ENCODE measurements at places on chromosomes 6 and 20.

- no peak for DNase-seq
These were observed 379.6 kb downstream of the FOXA2 start for GRCh38 chr20:22204801-22205200.

DNA sequence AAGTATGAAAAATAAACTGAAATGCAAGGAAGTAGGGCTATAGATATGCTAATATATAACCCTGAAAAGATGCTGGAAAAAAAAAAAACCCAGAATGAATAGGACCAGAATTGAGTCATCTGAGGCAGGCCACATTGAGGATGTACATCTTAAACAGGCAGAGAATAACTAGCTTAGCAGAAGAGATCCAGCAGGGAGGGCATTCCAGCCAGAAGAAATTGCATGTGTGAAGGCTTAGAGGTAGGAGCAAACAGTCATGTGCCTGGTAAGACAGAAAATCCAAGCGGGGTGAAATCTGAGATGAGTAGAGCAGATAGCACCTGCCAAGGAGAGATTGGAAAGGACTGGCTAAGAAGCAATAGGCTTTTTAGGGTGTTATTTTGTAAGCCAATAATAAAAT lies 2.6 kb downstream of the COL19A1 start:
- no peak for DNase-seq

DNA sequence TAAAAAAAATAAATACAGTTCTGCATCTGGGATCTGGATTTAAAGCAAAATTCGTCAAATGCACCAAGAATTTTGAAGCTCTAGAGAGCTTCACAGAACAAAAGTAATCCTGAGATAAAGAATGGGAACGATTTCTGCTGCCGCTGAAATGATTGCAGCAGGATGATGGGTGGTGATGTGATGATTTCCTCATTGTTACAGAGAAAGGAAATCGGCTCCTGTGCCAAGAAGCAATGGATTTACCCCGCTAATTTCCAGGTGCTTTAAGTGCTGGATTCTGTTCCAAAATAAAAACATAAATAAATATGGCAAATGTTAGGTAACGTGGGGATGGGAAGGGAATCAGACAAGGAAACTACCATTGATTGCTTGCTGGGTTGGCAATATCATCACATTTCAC lies 1067.9 kb upstream of the MAP3K7 start:
- DNase-seq = no peak

DNA sequence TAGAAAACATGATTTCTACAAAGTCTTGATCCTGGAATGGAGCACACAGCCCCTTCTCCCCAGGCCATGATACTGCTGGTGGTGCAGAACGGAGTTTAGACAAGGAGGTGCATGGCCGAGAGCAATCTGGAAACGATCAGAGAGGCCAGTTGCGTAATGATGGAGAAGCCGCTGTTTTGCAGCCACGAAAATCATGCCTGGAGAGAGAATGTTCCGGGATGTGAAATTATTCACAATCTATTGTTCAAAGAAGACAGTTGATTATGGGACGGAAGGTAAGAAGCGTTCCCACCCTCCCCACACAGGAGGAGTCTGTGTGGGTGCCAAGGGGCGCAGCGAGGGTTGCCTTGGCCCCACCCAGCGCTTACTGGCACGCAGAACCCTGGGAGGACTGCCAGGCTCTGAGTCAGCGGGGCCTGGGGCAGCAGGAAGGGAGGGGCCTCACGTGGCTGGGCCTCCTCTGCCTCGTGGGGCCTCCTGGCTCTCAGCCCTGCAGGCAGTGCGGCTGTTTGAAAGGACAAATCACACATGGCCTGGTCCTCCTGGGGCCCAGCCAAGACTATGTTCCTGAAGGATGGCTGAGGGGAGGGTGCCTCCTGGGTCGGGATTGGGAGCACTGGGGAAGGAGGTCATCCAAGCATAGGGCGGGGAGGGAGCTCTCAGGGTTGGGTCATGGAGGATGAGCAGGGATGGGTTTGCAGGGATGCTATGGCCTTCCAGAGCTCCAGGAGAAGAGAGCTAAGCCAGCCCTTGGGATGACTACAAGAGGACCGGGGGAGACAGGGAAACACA lies 8.7 kb upstream of the AP5S1 start:
- peak; percentile 94 for DNase-seq

DNA sequence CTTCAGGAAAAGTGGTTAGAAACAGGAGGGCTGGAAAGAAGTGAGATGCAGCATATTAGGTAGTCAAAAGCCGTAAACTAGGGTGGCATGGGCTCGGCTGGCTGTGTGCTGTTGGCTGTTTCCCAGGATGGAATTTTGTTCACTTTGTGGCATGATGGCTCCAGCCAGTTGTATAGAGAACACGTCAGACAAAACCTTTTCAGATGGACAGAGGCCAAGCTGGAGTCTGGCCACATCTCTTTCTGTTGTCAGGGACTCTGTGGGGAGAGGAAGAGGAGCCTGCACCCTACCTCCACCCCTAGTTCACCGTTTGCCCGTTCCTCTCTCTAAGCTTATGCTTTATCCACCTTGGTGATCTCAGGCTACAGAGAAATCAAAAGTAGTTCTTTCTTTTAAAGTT lies 22.0 kb downstream of the C6orf89 start:
- DNase-seq = no peak

DNA sequence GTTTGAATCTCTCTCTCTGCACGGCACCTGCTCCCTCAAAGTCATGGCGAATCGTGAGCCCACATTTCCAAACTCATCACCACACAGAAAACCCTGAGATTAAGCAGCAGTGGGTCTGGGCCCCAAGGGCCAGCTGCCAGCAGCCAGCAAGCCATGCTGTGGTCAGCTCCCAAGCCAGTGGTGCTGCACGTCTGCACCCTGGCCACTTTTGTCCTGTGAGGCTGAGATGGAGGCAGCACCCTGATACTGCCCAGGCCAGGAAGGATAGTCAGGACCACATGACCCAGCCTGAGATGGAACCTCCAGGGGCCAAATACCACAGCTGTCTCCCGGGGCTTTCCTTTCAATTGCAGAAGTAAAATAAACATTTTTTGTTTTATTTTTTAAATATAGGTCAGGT lies 93.9 kb downstream of the PRND start:
- DNase-seq = no peak

DNA sequence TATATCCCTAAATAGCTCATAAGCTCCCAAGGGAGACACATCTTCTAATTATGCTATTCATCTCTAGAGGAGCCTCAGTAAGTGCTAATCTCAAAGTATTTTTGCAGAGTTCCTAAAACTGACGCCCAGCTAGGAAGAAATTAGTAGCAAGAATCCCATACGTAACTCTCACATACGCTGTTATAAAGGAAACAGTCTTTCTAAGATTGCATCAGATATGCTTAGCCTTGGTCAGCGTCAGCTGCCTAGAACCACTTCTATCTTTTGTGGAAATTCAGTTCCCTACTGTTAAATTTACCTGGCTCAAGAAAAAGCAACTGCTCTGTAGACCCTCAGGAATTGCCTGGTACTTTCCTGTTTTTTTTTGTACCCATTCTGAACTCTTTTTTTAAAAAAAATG lies 13.6 kb downstream of the RIPOR2 start:
- no peak for DNase-seq

DNA sequence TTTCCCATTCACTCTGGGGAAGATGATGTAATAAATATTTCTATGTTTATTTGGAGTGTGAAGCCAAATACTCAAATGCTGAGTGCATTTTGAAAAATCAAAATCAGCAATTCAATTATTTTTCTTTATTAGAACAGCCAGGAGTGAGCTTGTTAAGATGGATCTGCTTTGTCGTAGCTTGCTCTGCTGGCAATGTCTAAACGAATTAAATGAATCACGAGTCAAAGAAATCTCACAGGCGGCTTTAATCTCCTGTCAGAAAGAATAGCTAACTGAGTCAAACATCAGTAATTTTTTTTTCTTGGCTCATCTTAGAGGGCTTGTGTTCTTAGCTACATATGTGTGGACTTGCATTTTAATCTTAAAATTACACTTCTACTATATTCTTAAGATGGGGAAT lies 100.2 kb upstream of the HMGN3 start:
- DNase-seq = no peak

DNA sequence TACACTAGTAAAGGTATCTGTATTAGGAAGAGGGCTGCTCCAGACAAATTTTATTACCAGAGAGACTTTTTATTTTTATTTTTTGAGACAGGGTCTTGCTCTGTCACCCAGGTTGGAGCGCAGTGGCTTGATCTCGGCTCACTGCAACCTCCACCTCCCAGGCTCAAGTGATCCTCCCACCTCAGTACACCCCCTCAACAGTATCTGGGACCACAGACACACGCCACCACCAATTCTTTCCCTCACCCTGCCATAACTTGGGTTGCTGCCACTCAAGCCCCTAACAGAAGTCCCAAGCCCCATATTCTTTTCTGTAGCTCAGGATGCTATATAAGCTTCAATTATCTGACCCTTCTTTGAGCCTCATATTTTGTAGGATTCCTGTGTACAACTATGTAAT lies 6.9 kb downstream of the BCL2L1 start:
- no peak for DNase-seq

DNA sequence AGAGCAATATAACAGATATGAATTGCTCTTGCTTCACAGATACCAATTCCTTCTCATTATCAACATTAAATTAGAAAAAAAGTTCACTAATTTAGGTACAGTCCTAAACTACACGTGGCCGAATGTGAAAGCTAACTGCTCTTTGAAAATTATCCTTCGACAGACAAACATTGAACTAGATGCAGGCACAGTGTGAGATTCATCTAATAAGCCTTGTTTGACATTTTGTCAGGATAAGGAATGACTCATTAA lies 1.1 kb downstream of the FAM184A start:
- DNase-seq = no peak

DNA sequence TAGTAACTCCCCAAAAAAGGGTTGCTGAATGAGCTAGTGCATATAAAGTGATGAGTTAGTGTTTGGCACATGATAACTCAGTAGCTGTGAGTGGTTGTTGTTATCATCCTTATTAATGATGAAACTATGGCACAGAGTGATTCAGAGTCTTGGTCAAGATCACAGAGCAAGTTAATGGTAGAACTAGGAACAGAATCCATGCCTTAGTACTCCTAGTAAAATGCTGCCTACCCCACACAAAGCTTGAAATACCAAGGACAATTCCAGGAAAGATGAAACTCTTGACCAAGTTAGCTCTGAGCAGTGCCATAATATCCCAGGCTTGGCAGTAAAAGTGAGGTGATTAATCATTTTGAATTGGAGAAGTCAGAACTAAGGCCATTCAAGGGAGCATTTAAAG lies 109.1 kb upstream of the ENPP5 start:
- no peak for DNase-seq

GRCh38 chr6:124694139-124694705 lies 268.0 kb upstream of the RNF217 start:
- no peak for DNase-seq

- DNase-seq = no peak
These were observed 228.3 kb downstream of the TTLL2 start for GRCh38 chr6:167552961-167553735.

GRCh38 chr6:98833307-98834059 lies 891 bp upstream of the POU3F2 start:
- DNase-seq = no peak

- no peak for DNase-seq
These were observed 51.1 kb downstream of the TBC1D7 start for GRCh38 chr6:13277231-13277630.

- no peak for DNase-seq
These were observed 36.9 kb downstream of the STK38 start for GRCh38 chr6:36510365-36510764.

DNA sequence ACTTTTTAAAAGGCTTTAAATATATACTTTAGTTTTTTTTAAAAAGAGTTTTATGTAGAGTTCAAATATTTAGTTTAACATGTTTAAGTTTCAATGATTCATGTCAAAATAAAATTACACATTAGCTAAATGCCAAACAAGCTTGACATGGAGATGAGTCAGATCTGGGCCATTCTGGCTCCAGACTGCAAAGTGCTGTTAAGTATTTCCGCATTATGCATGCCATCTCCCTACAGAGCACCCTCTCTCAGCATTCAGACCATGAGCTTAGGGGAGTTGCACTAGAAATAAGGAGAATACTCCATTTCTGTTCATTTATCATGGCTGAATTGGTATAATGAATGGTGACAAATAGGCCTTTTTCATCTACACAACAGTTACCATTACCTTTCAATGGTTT lies 21.5 kb upstream of the HS3ST5 start:
- DNase-seq = no peak

DNA sequence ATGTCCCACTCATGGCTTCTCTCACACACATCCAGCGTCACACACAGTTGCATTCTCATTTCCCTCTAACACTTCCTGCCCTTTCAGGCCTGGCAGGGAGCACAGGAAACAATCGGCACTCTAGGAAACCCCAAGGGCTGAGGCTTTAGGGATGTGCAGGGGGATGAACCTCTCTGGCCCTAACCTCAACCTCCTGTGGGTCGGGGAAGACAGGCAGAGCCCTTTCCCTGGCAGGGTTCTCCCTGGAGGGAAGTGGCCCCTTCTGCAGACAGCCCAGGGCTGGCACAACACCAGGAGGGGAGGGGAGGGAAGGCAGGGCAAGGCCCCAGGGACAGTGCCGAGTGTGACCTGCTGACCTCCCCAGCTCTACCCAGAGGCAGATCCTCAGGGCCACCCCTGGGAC lies 2.7 kb downstream of the TEAD3 start:
- DNase-seq = no peak

GRCh38 chr20:14126856-14127255 lies 131.5 kb downstream of the MACROD2 start:
- no peak for DNase-seq

DNA sequence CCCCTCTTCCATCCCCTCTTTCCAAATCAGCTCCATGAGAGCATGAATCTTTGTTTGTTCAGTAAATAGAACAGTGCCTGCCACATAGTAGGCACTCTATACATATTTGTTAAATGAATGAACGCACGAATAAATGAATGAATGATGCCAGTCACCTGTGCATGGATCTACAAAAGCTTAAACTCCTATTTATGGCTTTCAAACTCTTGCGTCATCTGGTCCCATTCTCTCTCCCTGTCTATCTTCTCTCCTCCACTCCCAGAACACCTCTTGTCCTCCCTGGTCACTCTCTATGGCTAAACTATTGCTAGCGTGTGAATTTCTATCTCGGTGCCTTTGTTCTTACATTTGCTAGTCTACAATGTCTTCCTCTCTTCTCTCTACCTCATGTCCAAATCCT lies 24.8 kb downstream of the SCGN start:
- DNase-seq = no peak

GRCh38 chr6:53119772-53120409 lies 28.8 kb downstream of the GCM1 start:
- DNase-seq = no peak

Measured in activated T-helper 1 cell treated with Interleukin-2 at 50 U/mL for 16 hours (primary cell).